ENCODE measurements at places on chromosomes 2 and 18.

DNA sequence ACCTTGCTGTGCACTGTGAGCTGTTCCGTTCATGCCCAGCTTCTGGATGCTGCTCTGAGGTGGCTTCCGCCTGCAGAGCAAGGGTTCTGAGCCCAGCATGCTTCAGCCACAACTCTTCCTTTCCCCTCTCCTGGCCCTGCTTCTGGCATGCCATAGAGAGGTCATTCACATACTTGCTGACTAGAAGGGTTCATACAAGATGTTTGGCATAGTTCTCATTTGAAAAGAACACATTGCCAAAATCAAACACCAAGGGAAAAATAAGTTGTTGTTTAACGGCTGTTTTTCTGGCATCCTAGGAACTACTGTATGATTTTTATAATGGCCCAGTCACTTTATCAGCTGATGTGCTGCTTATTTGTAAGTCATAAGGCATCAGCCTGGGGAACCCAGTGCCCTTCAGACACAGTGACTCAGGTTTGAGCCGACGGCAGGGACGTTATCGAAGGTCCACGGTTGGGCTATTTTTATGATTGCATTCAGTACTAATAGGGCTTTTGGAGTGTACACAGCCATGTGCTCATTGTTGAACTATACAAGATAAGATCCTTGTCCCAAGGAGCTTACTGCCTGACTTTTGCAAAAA, 53.9 kb upstream of the CTAGE1 start:
- DNase-seq = no peak

DNA sequence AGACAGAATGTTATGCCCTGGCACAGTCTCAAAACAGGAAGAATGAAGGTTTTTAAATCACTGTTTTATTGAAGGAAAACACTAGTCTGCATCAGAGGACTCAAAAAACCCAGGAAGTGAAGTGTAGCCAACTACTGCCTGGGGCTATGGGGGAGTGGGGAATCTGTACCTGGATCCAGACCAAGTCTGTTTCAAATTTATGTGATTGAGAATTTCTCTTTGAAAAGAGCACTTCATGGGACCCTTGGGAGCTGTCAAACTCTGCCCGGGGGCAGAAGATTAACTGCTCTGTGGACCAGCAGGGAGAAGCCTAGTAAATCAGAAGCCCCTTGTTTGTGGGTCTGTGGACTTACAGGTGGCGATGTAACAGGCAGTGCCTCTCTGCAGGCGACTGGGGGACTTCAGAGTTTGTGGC, 45.3 kb upstream of the TANC1 start:
- DNase-seq = no peak

GRCh38 chr2:72990695-72991438, 73.5 kb downstream of the EMX1 start:
- no peak for DNase-seq

GRCh38 chr2:200110381-200110780, 155.0 kb downstream of the MAIP1 start:
- no peak for DNase-seq

GRCh38 chr2:25954199-25954752, 28.0 kb downstream of the KIF3C start:
- no peak for DNase-seq

DNA sequence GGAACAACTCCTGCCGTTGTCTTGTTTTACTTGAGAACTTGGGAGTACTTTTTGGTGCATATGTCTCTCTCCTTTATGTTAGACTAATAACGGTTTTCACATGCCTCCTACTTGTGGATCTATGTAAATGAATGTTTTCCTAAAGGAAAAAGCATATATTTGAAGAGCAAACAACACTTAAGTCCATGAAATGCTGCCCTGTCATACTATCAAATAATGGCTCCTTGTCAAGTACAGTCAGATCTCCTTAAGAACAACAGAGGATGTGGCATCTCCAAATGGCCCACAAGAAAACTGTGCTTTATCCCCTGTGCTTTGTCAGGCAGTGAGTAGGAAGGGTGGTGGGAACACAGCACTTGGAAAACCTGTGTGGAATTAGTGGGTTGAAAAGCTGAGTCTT, 198.2 kb downstream of the PTGR3 start:
- peak; percentile 34 for DNase-seq

DNA sequence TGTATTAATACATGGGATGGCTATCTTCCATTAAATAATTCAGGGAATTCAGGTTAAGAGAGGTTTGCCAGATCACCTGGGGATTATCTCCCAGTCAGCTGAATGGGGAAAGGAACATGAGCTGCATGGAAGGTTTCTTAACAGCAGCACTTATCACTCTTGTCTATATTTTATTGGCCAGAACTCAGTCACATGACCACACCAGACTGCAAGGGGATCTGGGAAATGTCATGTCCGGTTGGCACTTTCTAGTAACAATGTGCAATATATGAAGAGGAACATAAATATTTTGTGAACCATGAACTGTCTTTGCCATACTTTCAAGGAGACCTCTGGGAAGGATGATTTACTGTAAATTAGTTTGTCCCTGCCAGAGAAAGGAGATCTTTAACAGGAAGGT, 599.1 kb downstream of the SLC4A3 start:
- DNase-seq = no peak
